ENCODE measurements at places on chromosomes 4 and X.

DNA sequence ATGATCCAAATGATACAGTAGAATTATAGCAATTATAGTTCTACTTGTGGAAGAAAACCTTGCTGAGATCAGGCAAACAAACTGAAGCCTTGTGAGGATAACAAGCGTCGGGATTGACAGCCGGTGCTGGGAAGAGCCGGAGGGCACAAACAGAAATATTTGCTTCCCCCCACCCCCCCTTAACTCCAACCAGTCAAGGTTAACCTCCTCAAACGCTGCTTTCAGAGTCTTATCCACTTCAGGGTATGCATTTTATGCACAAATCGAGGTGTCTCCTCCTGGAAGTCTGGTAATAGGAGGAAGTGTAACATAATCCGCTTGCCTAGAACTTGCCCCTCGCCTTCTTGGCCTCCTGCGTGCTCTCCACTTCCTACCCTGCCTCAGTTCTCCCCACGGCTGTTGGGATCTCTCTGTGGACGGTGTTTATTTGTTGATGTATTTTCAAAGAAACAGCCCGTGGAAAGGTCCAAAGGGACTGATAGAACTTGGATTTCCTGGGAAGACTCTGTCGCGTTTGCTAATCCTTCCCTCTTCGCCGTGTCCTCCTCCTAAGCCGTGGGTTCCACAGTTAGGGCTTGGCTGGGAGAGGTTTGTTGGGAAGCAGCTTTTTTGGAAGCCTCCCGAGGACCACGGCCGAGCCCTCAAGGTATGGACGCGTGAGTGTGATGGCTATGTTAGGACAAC, 4.1 kb upstream of the ARX start:
- no peak for DNase-seq

DNA sequence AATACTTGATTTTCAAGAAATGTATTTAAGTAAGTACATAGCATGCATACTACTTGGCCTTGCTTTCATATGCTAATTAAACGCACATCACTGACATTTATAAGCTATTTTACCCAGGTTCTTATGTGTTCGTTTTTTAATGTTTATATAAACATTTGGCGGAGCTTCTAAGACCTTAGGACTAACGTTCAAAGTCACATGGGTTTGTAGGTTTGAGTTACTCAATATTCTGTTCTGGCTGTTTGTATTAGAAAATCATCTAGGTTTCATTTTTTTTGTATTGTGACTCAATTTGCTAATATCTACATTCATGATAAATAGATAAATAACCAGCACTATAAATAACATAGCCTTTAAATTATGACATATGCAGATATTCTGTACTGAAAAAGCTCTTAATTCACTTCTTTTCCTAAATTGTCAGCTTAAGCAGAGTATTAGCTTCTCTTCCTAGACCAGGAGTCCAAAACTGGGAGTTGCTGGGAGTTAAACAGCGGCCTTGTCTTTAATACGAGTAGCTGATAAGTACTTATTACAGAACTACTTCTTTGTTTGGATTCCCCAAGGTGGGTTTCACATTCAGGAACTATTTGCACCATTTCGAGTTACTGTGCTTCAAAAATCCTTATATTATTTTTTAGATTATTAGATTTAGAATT, 42.0 kb downstream of the GUCY1B1 start:
- DNase-seq: no peak

DNA sequence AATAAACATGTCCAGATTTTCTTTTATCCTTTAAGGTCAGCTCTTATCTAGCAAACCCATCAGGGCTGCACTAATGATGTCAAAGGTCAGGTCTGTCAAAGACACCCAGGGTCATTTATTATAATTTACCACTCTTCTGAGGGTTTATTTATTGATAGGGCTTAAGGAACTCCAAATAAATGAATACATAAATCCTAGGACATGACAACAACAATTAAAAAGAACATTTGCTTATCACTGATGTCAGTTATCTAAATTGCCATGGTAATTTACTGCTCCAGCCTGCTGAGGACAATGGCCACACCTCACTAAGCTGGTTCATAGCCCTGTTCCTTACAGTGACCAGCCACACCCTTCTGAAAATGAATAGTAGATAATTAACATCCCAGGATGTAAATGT, 317.1 kb downstream of the UNC5C start:
- no peak for DNase-seq

DNA sequence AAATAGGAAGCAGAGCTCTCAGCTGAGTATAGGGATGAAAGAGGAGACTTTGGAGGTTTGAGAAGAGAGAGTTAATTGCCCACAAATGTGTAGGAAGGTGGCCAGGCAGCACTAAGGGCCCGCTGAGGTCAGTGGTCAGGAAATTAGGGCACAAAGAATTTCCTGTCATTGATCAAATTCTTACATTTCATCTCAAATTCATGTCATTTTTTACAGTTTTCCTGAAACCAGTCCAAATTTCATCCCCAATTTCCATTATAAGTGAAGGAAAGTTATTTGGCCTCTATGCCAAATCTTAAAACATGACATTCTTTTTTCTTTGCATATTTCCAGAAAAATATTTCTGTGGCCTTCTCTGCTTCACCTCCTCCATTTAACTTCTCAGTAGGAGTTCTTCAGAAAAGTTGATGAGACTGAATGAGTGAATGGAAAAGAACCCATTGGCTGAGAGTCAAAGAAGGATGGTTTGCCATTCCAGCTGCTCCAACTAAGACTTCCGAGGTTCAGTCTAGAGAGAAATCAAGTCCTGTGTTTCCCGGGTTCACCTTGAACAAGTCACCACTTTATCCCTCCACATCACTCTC, 68.7 kb upstream of the SPRY1 start:
- no peak for DNase-seq

DNA sequence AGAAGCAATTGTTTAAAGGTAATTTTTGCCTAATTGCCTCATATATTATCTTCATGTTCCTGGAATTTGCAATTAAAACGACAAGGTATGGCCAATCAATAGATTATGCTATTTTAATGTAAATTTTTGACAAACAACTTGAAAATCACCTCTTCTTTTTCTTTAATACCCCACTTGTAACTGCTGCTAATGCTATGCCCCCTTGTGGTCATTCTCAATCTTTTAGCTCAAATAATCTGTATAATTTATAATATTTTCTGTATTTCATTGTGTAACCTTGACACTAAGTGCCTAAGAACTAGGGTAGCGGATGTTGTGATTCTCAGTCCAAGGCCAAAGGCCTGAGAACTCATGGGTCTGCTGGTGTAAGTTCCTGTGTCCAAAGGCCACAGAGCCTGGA, 831.7 kb upstream of the POU3F4 start:
- no peak for DNase-seq

DNA sequence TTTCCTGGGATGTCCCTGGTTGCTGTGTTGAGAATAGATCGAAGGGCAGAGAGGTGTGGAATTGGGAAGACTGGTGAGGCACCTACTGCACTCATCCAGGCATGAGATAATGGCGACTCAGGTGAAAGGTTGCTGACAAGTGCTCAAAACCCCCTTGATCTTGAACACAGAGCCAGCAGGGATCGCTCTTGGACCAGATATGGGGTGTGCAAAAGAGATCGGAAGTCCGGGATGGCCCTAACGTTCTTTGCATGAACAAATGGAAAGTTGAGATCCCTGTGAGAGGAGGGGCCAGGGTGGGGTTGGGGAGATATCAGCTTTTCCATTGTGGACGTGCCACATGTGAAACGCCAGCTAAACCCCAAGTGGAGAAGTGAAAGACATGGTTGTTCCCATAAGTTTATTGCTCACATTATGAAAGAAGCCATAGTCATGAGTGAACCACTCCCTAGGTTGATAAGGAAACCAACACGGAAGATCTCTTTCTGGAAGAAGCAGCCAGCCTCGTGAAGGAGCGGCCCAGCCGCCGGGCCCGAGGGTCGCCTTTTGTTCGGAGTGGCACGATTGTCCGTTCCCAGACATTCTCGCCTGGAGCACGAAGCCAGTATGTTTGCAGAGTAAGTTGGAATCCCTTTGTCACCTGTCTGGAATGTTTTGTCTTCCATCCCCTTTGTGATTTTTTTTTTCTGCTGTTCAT, 22.6 kb upstream of the CLCN4 start:
- DNase-seq: no peak

GRCh38 chr4:38943343-38943742, 75.7 kb downstream of the FAM114A1 start:
- DNase-seq: no peak
